Left renal cortex interstitium (tissue), 4 donors: ENCODE measurements at places on chromosomes 2 and 18. TPM values are rescaled to one million over a fixed set of nuclear protein-coding genes. Genes with fewer than 3 reads are reported as not detected.

SKOR2 gene
- polyA plus RNA-seq: not detected

ADD2 gene
- polyA plus RNA-seq: 7.5 TPM

SATB2 gene
- 16.5 TPM for polyA plus RNA-seq

RUFY4 gene
- polyA plus RNA-seq: 0.27 TPM
